Parietal lobe (tissue), 2 donors: ENCODE measurements at places on chromosomes 5 and 9. TPM values are rescaled to one million over a fixed set of nuclear protein-coding genes. Genes with fewer than 3 reads are reported as not detected.

Gene PTPN3
- total RNA-seq = 6.3 TPM

Gene ZBTB34
- 75.7 TPM for total RNA-seq

Gene C9orf153
- total RNA-seq = 1.3 TPM

Gene PCDHGB7
- 43.5 TPM for total RNA-seq

Gene FOXD4
- 0.31 TPM for total RNA-seq

Gene RECK
- 13.5 TPM for total RNA-seq
